Esophagus squamous epithelium (tissue), 5 donors: ENCODE measurements at places on chromosomes 6 and 20.

- no peak for DNase-seq
Observed at GRCh38 chr20:10987651-10988383, 314.0 kb upstream of the JAG1 start.

DNA sequence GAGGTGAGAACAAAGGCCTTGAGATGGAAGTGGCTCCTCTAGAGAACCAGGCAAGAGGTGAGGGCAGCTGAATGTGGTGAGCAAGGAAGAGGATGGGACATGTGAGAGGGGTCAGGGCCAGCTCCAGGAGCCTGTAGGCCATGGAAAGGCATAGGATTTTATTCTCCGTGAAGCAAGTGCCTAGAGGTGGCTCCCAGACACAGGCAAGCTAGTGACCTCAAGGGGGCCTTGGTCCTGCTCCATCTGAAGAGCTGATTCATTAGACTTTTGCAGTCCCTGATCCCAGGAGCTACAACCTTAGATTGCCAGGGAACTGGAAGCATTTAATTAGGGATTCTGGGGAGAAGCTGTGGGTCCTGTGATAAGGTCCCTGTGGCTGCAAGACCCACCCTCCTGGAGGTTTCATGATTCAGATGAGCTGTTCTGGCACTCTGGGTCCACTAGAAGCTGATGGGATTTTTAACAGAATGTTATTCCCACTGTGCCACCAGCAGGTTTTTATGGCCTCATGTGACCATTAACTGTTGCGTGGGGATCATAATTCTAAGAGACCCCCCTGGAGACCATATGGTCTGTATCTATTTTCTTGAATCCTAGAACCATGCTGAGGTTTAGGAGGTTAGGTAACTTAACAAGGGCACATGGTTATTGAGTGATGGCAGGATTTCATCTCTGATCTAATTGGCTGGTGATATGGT, 90.5 kb downstream of the ELOVL5 start:
- DNase-seq = no peak

DNA sequence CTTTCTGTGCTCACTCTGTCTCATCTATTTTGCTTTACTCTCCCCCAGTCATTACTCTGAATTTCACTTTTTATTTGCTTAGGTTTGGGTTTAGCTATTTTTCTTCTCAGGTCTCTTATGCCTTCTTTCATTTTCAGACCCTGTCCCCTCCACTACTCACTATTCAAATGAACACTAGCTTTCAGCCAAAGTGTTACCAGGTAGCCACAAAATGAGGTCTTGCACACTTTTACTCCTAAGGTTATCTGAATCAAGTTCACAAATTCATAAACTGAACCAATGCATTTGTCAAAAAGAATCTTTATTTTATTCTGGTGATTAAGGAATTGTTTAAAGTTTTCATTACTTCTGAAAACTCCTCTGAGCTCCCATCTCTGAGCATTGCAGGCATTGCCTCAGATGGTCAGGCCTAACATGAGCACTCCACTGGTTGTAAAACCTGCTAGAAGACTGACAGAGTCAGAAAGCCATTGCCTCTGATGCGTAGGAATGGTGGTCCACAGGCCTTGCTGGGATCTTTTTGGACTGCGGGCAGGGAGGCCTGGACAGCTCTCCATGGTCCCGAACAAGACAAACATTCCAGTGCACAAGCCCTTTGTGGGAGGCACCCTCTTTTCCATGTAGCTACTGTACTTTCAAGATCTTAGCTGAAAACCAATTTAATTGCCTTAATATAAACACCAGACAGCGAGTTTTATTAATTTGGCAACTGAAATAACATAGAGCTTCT, 48.5 kb downstream of the FYN start:
- no peak for DNase-seq

- DNase-seq = no peak
Observed at GRCh38 chr20:56376331-56376730, 15.7 kb downstream of the AURKA start.

DNA sequence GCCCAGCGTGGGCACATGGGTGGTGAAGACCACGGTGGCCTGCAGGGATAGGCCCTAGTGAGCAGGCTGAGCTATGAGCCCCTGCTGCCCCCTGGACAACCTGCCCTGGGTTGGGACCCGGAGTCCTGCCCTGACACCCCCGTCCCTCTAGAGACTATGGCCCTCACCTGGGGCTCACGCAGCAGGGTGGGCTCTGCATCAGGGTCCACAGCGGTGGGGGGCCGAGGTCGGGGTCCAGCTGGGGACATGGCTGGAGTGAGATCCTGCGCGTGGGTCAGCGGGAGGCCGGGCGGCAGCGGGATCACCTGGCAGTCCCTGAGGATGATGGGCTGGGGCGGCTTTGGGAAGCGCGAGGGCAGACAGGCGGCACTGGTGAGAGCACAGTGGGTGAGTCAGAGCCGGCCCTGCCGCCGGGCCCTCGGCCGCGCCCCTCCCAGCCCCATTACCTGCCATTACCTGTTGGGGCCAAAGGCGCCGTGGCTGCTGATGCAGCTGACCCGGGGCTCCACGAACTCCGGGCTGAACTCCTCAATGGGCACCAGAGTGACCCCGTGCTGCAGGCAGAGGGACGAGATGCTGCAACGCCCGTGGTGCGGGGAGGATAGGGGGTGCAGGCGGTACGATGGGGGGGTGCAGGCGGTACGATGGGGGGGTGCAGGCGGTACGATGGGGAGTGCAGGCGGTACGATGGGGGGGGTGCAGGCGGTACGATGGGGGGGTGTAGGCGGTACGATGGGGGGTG, 27.9 kb downstream of the ADRM1 start:
- no peak for DNase-seq

DNA sequence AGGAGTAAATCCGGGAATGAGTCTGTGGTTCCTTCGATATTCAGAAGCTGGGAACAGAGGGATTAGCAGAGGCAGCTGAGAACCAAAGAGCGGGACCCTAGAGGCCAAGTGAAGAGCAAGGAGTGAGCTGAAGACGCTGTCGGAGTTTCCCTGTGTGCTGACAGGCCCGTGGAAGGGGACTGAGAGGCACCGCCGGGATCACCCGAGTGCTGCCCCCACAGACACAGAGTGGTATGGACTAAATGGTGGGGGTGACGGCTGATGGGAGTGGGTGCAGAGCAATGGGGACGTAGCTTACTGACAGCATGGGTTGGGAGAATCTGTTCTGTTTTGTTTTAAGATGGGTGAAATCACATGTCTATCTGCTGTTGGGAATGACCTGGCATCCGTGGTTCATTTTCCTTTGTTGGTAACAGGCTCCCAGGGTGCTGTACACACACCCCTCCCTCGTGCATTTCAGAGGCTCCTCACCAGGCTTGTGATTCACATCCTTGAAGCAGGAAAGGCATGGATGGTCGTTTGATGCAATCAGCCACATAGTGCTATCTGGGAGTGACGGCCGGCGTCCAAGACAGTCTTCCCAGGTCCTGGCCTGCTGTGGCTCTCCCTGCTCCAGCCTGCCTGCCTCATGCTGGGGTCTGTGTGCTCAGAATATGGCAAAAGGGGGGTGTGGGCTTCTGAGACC, 97.4 kb downstream of the THBS2 start:
- no peak for DNase-seq

- DNase-seq = no peak
Observed at GRCh38 chr20:50260479-50261221, 70.0 kb downstream of the CEBPB start.

- no peak for DNase-seq
Observed at GRCh38 chr6:35087361-35088280, 53.5 kb downstream of the TCP11 start.

GRCh38 chr20:41367393-41367695, 726 bp upstream of the EMILIN3 start:
- no peak for DNase-seq

DNA sequence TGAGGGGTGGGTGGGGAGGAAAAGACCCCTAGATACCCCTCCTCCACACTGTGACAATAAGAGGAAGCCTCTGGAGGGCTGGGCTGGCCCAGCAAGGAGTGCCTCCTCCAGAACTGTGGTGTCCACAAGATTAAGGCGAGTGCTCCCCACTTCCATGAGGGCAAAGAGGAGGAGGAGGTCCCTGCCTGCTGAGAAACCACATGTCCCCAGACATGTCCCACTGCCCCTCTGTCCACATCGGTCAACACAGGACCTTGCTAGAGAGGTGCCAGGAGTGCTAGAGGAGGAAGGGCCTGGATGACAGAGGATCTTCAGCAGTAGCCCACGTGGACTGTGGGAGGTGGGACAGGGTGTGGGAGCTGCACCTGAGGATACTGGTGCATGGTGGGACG, 3.1 kb downstream of the RAET1G start:
- no peak for DNase-seq

GRCh38 chr6:84425971-84426705, 198.7 kb upstream of the CEP162 start:
- no peak for DNase-seq

GRCh38 chr20:32709632-32710121, 33.6 kb downstream of the COMMD7 start:
- no peak for DNase-seq

DNA sequence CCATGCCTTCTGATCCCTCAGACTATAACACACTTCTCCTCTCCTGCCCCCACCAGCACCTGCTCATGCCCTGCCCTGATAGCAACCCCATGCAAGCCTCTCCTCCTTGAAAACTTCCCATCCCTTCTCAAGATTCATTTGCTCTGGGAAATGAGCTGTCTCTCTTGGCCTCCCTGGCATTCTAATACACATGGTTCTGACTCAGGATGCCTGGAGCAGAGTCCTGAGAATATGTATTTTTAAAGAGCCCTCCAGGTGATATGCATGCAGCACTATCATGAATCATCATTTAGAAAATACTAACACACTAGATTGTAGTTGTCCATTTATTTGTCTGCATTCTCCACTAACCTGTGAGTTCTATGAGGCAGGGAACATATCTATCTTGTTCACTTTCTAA, 26.6 kb downstream of the HDGFL1 start:
- DNase-seq = no peak

- no peak for DNase-seq
Observed at GRCh38 chr6:118419448-118420394, 128.4 kb upstream of the PLN start.

DNA sequence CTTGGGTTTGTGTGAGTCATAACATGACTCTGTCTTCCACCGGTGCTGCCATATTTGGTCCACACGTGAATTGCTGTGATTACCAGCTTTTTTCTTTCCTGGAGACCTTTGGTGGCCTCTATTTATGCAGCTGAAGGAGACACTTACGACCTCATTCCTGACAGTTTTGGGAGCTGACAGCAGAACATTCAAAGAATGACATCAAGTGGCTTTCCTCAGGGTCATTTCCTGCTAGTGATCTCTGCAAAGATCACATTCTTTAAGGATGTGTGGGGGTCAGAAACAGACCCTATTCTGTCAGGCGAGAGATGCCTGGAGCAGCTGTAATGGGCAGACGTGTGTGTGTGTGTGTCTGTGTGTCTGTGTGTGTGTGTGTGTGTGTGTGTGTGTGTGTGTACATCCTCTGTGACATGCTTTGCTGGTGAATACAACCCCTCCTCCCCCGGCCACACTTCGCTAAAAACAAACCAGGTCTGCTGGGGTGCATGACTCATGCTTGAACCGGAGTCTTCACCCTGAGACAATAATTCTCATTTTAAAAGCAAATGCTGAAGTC, 115.6 kb downstream of the TMEM170B start:
- DNase-seq = no peak
